ENCODE measurements at places on chromosomes 12 and 14. TPM values are rescaled to one million over a fixed set of nuclear protein-coding genes. Genes with fewer than 3 reads are reported as not detected.

TRMT5 gene
- 13.9 TPM for total RNA-seq

KRT82 gene
- total RNA-seq, result not detected

PPP1R3E gene
- total RNA-seq, result 8.7 TPM

DNA sequence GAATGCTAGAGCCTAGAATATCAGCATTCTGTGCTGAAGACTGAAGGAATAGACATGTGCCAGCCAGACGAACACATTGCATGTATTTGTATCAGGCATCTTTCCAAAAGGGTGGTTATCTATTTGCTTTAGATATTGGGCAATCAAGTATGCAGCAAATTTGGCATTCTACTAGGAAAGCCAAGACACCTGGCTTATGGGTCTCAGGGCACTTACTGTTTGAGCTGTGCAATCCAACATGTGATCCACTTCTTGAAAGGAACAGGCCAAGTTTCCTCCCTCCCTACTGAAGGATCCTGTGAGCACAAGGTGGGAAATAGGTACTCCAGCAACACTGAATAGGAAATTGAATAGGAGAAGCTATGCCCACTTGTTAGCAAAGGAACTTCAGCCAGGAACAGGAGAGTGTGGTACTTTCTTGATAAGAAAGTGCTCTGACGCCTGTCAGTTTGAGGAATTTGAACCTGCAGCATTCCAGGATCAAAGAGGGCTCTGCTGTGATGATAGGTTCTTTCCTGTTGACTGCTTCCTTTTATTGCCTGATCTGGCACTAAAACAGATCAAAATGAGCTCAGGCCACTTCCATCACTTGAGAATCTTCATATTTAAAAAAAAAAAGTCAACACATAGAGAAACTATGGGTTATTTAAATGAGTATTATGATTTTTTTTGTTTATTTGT is 20.6 kb downstream of the OR6S1 start:
- no peak for DNase-seq

DNA sequence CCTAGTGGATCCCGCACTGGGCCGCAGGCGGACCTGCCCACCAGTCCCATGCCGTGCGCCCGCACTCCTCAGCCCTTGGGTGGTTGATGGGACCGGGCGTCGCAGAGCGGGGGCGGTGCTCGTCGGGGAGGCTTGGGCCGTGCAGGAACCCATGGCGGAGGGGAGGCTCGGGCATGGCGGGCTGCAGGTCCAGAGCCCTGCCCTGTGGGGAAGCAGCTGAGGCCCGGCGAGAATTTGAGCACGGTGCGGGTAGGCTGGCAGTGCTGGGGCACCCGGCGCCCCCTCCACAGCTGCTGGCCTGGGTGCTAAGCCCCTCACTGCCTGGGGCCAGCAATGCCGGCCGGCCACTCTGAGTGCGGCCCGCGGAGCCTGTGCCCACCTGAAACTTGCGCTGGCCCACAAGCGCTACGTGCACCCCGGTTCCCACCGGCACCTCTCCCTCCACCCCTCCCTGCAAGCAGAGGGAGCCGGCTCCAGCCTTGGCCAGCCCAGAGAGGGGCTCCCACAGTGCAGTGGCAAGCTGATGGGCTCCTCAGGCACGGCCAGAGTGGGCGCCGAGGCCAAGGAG is 100.8 kb downstream of the PLEKHA5 start:
- no peak for DNase-seq

GRCh38 chr14:94382099-94382715 is 6.2 kb downstream of the SERPINA1 start:
- DNase-seq, result no peak

- DNase-seq, result peak; percentile 43
Observed at GRCh38 chr14:95265106-95266094, 54.3 kb downstream of the CLMN start.

GRCh38 chr14:57329833-57330232 is 60.6 kb upstream of the NAA30 start:
- DNase-seq, result no peak
